ENCODE measurements at places on chromosomes 12 and 14.

GRCh38 chr14:64938972-64939816 is 3.4 kb downstream of the GPX2 start:
- no peak for DNase-seq

GRCh38 chr14:39229601-39230110 is 4.1 kb upstream of the MIA2 start:
- DNase-seq, result no peak

DNA sequence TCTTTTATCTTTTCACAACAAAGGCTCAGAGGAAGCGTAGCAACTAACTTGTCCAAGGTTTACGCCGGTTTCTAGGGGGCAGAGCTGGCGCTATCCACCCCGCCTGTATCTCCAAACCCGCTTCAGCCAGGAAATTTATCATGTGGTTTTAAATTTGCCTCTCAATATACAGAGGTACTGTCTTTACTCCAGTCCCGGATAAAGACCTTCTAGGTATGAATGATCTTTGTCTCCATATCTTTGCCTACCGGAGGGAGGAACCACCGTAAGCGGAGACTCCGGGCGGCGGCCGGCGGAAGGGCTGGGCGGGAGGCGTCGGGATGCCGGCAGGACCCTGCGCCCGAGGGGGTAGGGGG is 693 bp upstream of the RIMKLB start:
- no peak for DNase-seq

DNA sequence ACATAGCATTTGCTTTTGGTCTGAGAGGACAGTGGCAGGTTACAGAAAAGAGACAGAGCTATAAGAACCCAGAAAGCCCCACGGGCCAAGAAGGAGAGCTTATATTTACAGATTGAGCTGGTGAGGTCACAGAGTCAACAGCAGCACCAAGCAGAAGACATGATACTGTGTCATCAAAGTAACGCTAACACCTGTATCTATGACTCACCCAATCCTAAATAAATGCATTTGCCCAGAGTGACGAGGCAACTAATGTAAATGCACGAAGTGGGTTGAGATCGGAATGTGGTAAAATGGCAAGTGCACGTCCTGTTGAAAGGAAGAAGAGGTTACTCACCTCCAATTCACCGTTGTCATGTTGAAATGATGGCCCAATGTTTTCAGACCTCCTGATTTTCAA is 6.7 kb upstream of the CD163L1 start:
- no peak for DNase-seq

- DNase-seq, result no peak
Measured at GRCh38 chr14:94771906-94772490, 2.1 kb upstream of the GSC start.

DNA sequence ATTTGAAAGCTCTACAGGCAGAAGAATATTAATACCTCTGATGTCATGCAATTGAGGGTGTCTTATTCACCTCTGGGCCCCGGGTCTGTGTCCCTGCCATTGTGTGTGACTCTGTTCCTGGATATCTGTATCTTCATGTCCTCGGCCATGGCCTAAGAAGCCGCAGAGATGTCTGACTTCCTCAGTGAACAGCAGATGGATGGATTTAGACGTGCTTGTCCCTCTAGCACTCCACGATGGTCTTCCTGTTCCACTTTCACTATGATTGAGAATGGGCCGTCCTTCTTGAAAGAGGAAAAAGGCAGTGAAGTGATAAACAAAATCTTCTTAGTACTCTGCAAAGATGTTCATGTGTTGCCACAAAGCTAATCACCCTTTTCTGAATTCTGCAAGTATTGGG is 217.4 kb downstream of the SLC41A2 start:
- DNase-seq, result no peak

GRCh38 chr12:6667559-6668210 is 4.8 kb upstream of the ING4 start:
- no peak for DNase-seq

Measured in stimulated activated CD4-positive, alpha-beta T cell treated with anti-CD3 and anti-CD28 coated beads, Interleukin-1b, Interleukin-23, amount 100 ng/mL, for 1 hour (primary cell).